Adipocyte (in vitro differentiated cells): ENCODE measurements at places on chromosomes 3 and 15.

DNA sequence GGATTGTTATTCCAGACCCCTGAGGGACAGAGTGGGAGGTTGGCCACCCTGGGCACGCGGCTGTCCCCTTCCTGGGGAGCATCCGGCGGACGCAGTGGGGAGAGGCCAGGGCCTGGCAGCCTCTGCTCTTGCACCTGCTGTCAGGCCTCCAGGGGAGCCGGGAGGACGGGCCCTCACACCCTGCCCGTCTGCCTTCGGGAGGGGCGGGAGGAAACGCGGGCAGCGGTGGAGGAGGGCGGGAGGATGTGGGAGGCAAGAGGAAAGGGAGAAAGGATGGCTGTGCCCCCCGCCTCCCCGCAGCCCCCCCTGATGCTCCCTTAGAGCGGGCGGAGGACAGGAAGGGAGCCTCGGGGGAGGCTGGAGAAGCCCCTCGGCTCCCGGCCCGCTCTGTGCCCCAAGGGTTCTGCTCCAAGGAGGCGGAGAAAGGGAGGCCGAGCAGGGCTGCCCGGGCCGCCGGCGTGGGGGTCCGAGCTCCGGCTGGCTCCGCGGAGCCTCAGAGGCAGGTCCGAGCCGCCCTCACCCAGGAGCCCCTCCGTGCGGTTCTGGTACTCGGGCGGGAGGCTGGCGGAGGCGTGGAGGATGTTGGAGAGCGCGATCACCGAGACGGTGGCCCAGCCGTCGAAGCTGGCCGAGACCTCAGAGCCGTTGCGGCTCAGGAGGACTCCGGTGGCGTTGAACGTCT lies 40.9 kb downstream of the MUC20 start:
- no peak for DNase-seq

- no peak for DNase-seq
These were observed 57.2 kb downstream of the NIPA2 start for GRCh38 chr15:22895465-22896190.

GRCh38 chr3:67937498-67938118 lies 283.2 kb upstream of the SUCLG2 start:
- DNase-seq = no peak

GRCh38 chr3:74271541-74271940 lies 342.9 kb downstream of the CNTN3 start:
- DNase-seq = no peak

GRCh38 chr3:162007722-162008121 lies 511.1 kb downstream of the OTOL1 start:
- peak; percentile 40 for DNase-seq

DNA sequence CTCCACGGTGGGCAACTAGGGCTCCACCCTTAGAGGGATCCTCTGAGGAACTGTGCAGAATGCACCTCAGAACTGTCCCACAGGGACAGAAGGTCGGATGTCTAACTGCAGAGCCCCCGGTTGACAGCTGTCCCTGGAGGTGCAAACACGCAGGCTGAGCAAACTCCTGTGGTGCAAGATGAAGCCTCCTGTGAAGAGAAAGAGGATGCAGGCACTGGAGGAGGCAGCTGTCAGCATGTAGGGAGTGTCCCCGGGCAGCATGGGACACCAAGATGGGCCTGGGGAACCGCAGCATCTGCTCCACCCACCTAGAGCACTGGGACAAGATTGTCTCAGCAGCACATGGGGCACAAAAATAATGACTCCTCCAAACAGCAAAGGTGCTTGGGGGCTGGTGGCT lies 258.9 kb downstream of the ABHD5 start:
- DNase-seq = no peak

DNA sequence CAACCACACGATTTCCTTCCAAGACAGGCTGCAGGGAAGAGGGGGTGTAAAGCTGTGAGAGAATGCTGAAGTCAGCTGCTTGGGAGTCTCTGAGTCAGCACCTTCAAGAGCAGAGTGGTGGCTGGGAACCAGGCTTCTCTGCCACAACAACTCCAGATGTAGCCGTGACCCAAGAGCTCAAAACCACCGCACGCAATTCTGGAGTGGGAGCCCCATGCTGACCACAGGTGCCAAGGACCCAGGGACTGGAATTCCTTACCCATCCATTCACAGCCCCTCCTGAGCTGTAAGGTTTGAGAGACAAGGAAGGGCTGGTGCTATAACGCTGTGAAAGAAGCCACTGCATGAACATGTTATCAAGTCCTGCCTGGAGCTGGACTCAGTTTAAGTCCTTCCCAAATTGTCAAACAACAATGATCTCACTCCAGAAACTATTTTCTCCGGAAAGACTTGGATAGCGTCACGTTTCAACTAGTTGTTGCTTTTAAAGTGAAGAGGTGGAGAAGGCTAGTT lies 61.4 kb downstream of the UMPS start:
- DNase-seq = peak; percentile 95

DNA sequence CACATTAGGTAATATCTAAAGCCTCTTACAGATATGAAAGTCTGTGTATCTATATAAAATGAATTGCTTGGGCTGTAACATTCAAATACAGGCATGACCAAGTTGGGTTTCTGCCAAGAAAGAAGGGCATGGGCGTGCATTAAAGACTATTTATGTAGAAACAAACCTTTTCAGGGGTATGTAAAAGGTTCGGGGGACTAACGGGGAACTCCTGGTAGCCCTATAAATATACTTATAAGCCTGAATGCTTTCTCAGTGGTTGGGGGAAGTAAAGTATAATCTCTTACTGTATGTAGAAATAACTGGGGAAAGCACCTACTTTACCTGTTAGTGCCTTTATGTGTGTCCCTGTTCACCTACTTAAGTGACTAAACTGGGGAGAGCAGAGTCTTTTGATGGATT lies 154.5 kb upstream of the TBL1XR1 start:
- DNase-seq = no peak

DNA sequence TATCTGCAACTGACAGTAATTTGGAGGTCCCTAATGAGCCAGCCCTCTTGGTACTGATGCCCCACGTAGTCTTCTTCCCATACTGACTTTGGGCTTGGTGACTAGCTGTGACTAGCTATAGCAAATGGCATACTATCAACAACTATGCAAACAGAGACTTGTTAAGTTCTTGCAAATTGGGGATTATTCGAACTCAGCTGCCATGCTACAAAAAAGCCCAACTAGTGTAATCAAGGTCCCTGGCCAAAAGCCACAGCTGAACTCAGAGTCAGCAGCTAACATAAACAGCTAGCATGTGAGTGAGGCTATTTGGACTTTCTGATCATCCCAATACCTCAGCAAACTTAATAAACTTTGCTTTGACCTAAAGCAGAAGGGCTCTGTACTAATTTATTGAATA lies 121.2 kb upstream of the PLXND1 start:
- peak; percentile 19 for DNase-seq

- DNase-seq = peak; percentile 96
These were observed at the start of gene BSN for GRCh38 chr3:49553692-49554632. TSS of gene BSN (plus strand) at chr3:49554477. CDS start at chr3:49554603, 126 bp downstream.

DNA sequence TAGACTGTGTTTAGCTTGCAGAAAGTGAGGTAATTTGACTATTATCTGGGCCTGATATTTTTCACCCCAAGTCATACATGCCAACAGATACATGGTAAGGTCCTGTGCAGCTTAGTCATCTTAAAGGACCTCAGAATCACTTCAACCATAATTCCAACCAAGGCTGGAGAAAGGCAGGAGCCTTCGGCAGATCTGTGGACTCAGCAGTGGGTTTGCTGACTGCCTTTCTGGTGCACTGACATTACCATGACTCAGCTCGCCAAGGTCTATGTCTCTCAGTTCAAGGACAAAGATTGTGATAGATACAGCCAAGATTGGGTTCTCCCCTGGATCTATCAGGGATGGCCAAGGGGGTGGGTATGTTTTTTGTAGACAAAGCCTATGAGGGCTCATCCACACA lies 32.7 kb downstream of the LYZL4 start:
- DNase-seq = no peak

DNA sequence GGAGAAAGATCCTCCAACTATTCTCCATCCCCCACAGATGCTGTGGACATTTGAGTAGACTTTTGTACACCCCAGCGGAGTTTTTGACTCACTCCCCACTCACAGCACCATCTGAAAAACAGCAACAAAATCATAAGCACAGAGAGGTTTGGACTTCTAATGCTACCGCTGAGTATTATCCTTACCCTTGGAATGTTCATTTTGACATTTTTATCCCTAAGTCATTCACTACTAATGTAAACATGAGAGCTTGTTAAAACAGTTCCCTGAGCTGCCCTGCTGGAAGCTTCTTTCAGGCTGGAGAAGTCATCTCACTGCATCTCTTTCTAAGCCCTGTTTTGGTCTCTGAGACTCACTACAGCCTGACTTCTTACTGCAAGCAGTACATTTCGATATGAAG lies 1045.9 kb downstream of the MCTP2 start:
- DNase-seq = peak; percentile 80

DNA sequence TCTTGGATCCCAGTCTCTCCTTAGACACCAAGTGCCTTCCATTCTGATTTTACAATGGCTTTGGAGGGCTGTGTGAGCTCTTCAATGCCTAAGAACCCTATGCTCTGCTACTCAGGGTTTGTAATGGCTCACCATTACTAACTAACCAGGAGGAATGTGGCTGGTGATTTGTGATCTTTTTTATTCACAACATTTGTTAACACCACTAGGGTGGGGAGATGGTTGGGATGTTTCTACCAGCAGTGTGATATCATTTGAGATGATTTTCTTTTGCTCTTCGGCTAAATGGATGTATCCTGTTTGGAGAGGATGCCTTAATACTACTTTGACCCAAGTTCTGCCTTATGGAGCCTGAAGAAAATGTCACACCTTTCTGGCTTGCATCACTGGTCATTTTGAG lies 226.9 kb downstream of the MFSD1 start:
- DNase-seq = no peak

DNA sequence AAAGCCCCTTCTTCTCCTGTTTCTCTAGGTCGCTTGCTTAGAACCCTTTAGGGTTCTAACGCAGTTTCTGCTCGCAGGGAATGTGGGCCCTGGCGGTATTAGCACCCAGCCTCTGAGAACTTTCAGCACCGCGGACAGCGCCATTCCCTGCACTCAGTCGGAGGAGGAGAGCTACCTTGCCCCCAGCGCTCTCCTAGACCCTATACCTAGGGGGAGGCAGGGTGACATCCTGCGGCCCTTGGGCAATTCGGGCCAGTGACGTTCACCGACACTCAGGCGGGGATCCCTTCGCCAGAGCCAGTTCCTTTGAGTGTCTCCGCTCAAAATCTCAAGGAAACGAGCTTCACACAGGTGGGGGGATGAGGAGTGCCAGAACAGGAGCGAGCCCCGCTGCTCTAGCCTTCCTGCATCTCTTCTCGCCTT lies 1.3 kb downstream of the SLC7A14 start:
- DNase-seq = peak; percentile 88

DNA sequence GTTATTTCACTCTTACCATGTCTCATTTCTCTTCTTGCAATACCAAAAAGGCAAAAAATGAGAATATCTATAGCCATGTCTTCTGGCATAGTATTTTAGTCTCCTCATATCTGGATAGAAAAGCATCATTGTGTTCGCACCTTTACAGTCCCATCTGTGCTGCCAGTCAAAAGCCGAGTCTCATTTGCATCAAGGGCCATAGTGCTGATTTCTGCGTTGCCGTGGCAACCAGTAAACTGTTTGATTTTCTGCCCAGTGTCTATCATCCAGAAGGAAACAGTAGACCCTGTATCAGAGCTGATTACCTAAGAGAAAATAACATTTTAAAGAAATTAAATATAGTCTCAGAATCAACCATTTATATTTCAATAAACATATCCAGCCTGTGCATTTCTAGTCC lies 86.1 kb upstream of the SERPINI2 start:
- DNase-seq = no peak

DNA sequence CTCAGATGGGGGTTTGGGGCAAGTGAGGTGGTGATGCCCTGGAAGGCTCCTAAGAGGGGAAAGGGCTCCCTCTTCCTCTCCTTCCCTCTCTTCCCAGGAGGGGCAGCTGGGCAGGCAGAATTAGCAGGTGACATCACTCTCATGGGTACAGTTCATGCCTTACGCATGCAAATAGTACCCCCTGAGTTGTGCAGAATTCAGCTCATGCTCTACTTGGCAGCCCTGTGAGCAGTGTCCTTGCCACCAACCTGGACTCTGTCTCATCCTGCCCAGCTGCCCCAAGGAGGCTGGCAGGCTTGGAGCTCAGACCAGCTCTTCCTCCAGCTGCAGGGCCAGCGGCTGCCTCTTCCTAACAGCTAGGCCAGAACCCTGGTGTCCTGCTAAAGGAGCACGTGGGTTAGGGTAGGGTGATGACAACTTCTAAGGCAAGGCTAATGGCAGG lies 3.3 kb downstream of the CHAC1 start:
- no peak for DNase-seq

- DNase-seq = no peak
These were observed 385.6 kb downstream of the NR2F2 start for GRCh38 chr15:96716075-96716474.

DNA sequence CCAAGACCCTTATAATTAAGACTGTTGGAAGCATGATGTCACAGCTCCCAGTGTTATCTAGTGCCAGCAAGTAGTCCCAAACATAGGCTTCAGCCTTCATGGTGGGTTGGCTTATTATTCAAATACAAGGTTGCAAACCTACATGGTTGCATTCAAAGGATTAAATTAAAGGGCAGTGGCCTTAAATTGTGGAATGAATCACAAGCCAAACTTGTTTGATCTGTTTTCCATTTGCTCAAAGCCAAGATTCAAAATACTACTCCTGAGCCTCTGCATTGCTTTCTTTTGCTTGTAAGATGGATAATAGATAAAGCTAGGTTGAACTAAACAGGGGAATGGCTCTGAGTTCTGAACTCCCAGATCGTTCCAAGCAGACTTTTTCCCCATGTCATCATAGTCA lies 52.4 kb upstream of the GNB4 start:
- no peak for DNase-seq

DNA sequence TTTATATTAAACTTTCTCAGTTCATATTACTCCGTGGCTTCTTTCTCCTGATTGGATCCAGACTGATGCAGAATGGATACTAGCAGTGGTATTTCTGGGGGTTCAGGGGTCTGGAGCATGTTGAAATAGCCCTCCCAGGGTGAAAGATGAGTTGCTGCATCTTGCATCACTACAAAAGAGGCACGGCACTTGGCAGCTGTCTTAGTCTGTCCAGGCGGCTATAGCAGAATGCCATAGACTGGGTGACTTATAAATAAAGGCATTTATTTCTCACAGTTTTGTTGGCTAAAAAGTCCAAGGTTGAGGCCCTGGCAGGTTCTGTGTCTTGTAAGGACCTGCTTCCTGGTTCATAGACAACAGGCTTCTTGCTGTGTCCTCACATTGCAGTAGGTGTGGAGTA lies 660 bp upstream of the BCL2L10 start:
- DNase-seq = no peak
